ENCODE measurements at places on chromosomes 4 and X.

GRCh38 chr4:143163614-143164013, 21.1 kb upstream of the USP38 start:
- DNase-seq = no peak

- no peak for DNase-seq
These were observed 595.7 kb upstream of the ATOH1 start for GRCh38 chr4:93232883-93233282.

- DNase-seq = no peak
These were observed 276.6 kb downstream of the DHRSX start for GRCh38 chrX:2224161-2224560.

- DNase-seq = no peak
These were observed 41.3 kb downstream of the ABLIM2 start for GRCh38 chr4:8117278-8117682.

GRCh38 chrX:50169717-50170116, 31.1 kb downstream of the AKAP4 start:
- no peak for DNase-seq

DNA sequence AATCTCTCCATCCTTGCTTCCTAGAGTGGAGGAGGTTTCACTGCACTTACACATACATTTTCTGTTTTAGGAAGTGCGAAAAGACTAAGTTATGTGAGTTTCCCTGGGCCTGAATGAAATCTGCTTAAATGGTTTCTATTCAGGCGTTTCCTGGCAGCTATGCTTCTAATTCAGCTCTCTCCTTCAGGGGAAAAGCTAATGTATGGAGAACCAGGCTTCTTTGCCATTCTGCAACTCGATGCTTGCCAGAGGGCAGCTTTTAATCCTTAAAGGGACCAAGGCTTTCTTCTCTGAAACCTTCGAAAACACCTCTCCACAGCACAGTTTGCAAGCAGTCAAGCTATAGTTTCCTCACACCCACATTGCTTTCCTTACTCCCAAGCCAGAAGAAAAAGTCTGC, 89.5 kb upstream of the ARX start:
- DNase-seq = no peak

- DNase-seq = no peak
These were observed 261.0 kb downstream of the BMPR1B start for GRCh38 chr4:95018785-95019184.

GRCh38 chr4:176404621-176405020, 84.9 kb downstream of the SPCS3 start:
- no peak for DNase-seq

DNA sequence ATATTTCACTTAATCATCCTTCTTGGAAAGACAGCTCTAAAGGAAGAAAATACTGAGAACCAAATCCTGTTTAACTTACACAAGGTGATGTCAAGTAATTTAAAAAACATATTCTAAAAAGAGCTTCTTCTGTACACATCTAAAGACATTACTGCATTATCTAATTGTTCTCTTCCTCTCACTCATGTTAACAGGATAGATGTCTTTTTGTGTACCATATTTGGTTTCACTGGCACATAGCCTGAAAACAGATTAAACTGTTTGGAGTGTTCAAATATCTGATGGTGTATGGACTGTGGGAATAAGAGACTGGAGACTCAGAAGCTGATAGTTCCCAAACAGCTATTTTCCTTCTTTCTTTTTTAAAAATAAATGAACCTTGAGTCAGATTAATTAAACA, 213.3 kb upstream of the MAB21L2 start:
- peak; percentile 57 for DNase-seq

GRCh38 chr4:63583561-63583960, 825.7 kb downstream of the TECRL start:
- no peak for DNase-seq

- no peak for DNase-seq
These were observed 74.2 kb downstream of the PPA2 start for GRCh38 chr4:105399532-105400161.

DNA sequence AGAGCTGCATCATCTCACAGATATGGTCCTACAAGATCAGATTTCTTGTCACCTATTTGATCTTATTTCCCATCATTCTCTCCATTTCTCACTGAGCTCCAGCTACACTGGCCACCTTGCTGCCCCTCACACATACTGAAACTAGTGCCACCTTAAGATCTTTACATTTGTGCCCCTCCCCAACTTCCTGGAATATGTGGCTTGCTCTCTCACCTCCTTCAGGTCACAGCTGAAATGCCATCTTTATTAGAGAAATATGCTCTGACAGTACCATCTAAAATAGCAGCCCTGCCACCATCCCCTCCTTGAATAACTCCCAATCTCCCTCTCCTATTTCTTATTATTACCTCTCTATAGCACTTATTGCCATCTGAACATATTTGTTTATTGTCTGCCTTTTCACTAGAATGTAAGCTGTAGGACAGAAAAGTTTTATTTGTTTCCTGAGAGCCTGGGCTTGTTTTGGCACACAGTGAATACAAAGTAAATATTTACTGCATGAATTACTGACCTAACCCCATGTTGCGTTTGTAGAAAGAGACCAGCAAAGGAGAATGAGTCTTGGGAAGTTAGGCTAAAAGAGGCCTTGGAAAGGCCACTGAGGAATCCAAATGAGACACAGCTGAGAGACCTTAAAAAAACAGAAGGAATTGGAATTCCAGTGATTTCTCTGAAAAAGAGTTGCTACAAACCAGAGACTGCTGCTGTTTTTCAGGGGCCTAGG, 22.7 kb downstream of the DYNLT3 start:
- no peak for DNase-seq

- DNase-seq = no peak
These were observed 19.3 kb downstream of the ARHGEF9 start for GRCh38 chrX:63765712-63766111.

DNA sequence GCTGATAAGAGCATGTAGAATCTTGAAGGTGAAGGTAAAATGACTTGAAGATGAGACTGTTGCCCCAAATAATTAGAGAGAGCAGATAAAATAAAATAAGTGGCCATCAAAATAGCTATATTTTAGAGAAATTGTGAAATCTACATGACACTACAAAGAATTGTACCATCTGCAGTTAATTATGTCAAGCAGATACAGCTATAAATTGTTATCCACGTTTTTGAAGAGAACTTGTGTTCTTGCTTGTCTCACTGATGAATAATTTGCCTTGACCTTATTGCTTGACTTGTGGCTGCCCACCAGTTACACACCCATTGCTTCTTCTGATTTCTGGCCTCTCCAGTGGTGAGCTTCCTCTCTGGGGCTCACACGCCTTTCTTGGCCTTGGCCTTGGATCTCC, 75.8 kb upstream of the TNIP3 start:
- DNase-seq = no peak

DNA sequence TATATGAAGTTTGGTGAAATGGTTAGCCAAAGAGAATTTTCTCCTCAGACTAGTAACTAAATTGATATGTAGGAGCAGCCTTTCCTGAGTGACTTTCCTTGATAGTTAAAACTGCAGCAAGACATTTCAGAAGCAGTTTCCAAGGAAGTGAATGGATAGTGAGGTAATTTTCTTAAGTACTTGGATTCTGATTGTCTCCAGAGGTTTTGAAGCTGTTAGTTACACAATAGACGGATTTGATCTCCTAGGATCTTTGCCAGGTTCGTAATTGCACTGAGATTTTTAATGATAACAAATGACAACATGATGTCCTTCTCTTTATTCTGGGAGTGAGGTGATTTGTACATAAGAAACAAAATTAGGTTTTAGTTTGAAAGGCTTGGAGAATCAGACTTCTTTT, 29.2 kb downstream of the PRRG1 start:
- no peak for DNase-seq

- DNase-seq = no peak
These were observed 100.3 kb upstream of the SLIT2 start for GRCh38 chr4:20151436-20151835.

DNA sequence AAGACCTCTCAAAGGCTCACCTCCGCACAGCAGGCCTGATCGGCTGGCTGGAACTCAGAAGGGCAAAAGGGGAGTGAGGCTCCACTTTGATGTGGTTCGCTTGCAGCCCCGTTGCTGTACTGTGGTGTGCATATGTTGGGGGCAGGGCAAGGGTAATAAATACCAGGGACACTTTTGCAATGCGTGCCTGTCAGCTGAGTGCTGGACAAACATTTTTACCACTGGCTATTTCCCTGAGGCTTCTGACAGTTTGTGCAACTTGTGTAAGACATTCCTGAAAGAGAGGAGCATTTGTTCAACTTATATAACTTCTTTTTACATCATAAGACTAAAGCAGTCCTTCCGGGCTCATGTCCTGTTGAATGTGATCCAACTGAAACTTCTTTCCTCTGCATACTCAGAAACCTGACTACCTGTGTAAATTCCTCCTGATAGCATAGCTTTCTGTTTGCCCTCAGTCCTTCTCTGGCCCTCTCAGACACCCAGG, 82.3 kb downstream of the SPRY1 start:
- no peak for DNase-seq

GRCh38 chr4:115671581-115671980, 558.2 kb upstream of the NDST4 start:
- DNase-seq = peak; percentile 1

Measured in NCI-H748 treated with DMSO at 0.1 percent for 48 hours (cell line).